ENCODE measurements at places on chromosomes 11 and 22.

DNA sequence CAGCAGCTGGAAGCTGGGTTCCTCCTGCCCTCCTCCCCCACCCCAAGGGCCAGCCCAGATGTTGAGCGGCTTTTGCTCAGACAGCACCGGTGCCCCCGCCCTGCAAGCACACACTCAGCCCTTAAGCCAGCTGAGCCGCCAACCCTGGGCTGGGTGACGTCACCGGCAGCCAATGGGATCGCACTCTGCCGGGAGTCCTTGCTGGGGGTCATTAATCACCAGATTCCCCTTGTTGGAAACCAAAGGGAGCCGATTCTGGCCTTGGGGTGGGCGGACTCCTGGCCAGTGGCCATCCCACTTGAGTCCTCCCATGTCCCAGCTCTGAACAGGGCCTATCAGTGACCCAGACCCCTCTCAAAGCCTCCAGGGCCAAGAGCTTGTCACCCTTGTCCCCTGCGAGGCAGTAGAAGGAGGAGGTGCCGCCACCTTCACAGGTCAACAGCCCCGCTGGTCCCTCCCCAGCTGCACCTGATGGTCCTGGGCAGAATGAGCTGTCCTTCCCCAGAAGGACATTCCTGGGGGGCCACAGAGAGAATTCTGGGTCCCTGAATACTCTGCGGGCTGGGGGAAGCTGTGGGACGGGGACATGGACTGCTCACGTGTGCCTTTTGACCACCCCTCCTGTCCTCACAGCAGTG, 7.4 kb downstream of the DUSP8 start:
- no peak for DNase-seq

GRCh38 chr11:30733748-30734147, 147.6 kb upstream of the MPPED2 start:
- no peak for DNase-seq

- DNase-seq = peak; percentile 25
These were observed 30.0 kb downstream of the MAPK1 start for GRCh38 chr22:21837248-21837979.

GRCh38 chr22:46534177-46534776, 3.1 kb downstream of the CELSR1 start:
- DNase-seq = no peak

DNA sequence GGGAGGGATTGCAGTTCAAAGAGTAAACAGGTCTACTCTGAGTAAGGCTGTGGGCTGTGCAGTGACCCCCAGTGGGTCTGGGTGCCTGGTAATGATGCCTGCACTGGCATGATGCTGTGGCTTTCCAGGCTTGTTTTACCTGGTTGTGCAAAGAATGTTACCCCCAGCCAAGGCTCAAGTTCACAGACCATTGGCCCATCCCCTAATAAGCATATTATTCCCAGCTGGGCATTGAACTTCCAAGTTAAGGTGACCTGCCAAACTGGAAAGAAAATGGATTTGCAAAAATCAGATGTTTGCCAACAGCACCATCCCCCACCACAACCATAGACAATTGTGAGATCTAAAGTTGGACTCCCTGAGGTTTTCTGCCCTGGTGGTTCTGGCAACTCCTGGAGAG, 7.9 kb upstream of the EHF start:
- DNase-seq = no peak

GRCh38 chr11:117866526-117866925, 9.9 kb downstream of the FXYD6 start:
- DNase-seq = no peak
